ENCODE measurements at places on chromosomes 5 and 9.

DNA sequence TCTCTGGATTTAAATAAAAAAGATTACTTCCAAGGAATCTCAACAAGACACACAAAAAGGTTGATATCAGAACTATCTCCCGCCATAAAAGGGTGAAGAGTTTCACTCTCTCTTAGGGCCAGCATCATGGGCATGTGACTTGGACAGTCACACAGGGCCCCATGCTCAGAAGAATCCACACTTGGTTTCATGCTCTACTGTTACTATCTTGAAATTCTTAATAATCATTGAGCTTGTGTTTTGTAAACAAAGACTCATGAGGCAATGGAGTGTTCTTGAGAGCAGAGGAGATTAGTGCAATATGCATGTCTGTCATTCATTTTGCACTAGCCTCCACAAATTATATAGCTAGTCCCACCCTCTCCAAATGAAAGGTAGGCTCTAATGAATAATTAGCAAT lies 58.4 kb downstream of the HMHB1 start:
- no peak for DNase-seq

GRCh38 chr9:137721899-137722298 lies 103.1 kb downstream of the EHMT1 start:
- DNase-seq, result no peak

- DNase-seq, result no peak
Observed at GRCh38 chr5:146877783-146878475, 628 bp downstream of the PPP2R2B start.

- no peak for DNase-seq
Observed at GRCh38 chr5:73820326-73820725, 194.3 kb downstream of the ARHGEF28 start.

DNA sequence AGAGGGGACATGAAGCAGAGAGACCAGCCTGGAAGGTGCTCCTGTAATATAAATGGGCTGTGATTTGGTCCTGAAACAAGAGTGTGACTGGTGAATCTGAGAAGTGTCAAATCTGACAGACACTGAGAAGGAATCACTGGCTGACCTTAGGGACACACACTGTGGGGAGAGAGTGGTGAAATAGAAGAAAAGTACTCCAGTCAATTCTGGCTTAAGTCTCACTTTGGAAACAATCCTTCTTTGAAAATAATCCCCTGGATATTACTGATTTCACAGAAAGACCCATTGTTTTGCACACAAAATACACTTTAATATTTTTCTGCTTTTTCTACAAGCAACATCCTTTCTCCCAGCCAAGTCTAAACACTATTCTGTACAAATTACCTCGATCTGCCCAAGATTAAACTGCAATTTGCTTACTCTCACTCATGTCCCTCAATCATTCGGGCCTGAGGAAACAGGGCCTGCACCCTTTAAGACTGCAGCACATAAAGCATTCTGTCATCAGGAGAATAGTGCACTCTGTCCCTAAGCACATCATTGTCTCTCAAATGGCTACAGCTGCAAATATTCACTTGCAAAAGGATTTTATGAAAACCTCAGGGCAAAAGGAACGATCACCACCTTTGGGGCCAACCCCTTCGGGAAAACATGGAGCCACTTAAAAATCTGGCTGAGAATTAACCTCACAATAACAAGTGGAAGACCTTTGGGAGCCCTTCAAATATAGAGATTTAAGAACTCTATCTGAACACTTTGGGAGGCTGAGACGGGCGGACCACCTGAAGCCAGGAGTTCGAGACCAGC lies 68.6 kb downstream of the MAPKAP1 start:
- no peak for DNase-seq
